Stimulated activated CD8-positive, alpha-beta memory T cell treated with anti-CD3 and anti-CD28 coated beads, Interleukin-7, amount 100 ng/mL, for 48 hours (primary cell): ENCODE measurements at places on chromosomes 4 and X.

GRCh38 chrX:101677028-101677427, 17.4 kb upstream of the ARMCX2 start:
- DNase-seq, result no peak

DNA sequence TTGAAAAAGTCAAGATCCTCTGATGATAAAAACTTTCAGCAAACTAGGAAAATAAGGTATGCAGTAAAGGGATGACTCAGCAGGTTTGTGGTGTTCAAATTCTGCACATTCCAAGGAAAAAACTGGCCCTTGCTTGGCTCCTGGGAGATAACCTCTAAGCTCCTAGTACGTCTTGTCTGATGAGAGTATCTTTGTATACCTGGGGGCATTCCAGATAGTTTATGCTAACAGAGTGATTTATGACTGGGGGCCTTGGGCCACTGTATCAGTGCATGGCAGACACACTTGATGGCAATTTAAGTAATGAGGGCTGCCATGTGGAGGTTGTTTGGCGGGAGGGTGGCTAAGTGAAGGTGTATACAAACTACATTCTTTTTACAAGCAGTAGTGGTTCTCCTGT, 56.9 kb downstream of the NSG1 start:
- no peak for DNase-seq

DNA sequence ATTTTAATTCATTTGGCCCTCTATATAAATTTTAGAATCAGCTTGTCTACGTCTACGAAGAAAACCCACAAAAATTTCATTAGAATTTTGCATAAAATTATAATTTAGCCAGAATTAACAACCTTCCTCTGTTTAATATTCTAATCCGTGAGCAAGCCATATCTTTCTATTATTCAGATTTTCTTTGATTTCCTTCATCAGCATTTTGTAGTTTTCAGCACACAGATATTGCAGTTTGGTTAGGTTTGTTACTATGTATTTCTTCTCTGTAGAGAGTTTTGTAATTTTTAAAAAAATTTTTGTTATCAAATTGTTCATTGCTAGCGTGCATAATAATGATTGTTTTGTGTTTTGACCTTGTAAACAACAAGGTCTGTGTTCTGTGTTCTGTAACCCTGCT, 34.9 kb upstream of the PRDM8 start:
- DNase-seq, result no peak

- no peak for DNase-seq
Observed at GRCh38 chr4:26647523-26648224, 63.8 kb downstream of the TBC1D19 start.

DNA sequence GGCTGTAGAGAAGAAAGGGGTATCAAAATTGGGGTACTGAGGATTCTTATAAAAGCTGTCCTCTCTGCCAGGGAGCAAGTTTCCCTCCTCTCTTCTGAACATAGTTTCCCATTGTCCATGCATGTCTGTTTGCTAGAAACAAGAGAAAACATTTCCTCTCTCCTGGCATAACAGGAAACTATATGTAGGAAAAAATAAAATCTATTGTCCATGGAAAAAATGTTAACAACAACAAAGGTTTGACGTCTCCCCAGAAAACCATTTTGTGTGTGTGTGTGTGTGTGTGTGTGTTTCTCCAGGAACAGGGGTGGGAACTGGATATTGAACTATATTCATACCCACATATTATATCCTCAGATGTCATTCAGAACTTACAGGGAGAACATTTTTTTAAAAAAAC, 107.2 kb downstream of the GASK1B start:
- DNase-seq, result no peak

DNA sequence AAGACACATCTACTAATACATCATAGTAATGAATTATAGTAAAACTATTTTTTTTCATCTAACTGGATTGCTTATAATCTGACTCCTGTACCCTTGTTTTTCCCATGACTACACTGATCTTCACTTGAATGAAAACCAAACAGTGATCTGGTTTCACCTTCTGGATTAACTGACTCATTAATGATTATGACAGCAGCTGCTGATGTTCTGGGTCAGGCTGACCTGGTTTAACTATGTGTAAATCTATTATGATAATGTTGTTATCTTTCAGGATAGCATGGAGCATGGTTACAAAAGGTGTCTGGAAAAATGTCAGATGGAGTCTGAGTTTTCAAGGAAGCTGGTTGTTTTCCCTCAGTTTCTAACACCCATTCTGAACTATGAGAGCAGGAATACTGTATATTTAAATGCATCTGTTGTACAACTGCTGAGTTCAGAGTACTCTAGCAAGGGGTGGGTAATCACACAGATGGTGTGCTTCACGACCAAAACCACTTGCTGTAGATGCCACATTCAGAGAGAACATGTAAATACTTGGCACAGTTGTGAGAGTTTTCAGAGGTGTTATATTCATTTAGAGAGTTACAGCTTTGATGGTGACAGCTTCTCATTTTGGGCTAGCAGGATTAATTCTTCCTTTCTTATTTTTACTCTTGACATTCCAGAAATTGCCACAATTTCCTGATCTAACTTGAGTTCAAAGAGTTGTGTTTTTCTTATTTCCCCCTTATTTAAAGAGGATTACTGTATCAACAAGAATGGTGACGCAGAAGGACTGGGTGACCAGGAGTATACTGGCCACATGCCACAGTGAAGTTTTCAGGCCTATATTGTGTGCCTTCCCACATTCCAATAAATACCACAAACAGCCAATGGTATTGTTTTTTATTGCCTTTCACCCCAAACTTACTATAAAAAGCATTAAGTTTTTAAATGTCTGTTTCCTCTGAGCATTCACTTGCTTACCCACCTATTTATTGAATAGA, 249.7 kb upstream of the TET2 start:
- peak; percentile 5 for DNase-seq

GRCh38 chr4:11604821-11605220, 176.1 kb upstream of the HS3ST1 start:
- DNase-seq, result no peak

DNA sequence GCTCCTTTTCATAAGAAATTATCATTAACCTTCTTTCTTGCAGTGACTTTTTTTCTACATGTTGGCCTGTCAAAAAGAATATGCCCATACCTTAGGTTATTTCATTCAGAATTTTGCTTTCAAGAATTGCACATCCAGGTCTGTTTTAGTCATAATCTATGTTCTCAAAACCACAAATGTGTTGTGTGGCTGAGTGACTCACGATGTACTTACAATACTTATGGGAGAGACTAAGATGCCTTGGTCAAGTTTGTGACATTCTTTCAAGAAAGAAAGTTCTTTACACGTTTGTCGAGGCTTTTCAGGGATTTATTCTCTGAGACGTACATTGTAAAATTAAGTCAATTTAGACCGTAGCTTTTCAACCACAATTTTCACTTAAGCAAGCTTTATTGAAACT, 396.7 kb downstream of the FSTL5 start:
- no peak for DNase-seq

- no peak for DNase-seq
Observed at GRCh38 chrX:135112096-135112729, 8.1 kb downstream of the ETDB start.
